ENCODE measurements at places on chromosomes 7 and 10. TPM values are rescaled to one million over a fixed set of nuclear protein-coding genes. Genes with fewer than 3 reads are reported as not detected.

DNA sequence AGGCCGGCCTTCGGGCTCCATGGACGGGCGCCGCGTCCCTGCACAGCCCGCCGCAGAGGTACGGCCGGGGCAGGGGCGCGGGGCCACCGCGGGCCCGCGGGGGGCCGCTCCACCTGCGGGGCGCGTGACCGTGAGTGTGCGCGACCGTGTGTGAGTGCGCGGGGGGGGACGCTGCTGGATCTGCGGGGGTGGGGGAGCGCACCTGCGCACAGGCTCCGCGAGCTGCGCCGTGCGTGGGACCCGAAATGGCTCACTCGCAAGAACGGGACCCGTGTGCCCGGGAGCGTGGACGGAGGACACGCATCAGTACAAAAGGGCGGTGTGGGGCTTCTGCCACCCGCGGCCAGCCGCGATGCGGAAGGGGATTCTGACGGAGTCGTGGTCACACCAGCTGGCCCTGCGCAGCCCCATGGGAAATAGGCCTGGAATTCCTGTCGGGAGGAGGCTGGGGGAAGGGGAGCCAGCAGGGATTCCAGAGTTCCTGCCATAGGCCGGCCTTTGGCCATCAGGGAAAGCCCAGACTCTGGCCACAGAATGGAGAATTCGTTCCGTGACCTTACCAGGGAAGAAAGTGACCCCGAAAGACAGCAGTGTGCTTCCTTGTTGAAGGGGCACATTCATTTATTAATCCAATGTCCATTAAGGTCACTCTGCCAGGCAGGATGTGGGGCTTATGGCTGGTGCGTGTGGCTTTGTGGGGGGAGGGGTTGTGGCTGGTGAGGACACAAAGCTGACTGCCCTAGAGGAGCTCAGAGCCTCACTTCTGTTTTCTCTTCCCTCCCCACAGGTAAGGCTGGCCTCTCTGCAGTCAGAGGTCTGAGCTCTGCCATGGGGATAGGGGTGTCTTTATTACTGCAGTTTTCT lies 494 bp downstream of the REPIN1 start:
- no peak for DNase-seq

GRCh38 chr7:42567051-42567450 lies 330.0 kb upstream of the GLI3 start:
- no peak for DNase-seq

GRCh38 chr7:79434867-79435266 lies 18.6 kb downstream of the MAGI2 start:
- DNase-seq, result no peak

DNA sequence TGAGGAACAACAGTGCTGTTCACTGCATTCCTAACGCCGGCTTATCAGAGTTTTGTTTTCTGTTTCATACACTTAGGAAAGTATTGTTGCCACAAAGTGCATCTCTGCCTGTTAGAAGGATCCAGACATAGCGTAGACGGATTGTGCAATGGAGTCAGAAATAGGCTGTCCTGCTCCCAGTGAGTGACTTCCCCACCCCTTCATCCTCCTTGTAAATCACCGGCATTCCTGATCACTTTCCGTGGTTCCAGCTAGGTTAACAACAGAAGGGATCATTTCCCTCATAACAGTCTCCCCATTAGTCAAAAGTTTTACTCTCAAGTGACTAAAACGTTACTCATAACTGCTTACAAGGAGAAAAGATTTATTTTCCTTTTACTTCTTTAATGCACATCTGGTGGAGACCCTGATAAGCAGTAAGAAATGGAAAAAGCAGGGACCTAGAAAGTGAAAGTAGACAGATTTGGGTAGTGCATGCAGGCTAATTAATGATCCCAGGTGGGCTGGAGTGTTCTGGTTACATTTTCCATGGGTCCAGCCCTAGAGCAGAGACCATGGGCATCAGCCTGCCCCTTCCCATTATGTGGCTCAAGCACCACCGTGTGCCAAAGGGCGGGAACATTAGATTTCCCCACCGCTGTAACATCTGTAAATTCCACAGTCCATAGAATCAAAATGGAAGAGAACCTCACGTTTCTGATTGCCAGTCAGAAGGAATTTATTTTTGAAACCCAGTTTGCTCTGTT lies 395.1 kb upstream of the GALNT17 start:
- no peak for DNase-seq

DNA sequence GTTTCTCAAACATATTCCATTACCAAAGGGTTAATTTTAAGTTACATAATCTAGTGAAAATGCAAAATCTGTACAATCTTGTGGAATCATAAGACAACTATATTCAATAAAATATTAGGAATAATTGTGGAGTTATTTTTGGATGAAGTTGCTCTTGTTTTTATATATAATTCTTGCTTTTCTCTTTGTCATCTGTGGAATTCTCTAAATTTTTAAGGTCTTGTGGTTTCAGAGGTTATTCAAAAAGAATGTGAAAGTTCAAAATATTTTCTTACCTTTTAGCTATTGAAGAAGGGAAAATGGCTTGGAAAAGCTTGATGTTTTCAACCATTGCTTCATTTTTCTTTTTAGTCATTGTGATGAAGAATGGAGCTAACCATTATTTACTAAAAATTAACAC lies 552.1 kb downstream of the TFEC start:
- DNase-seq, result no peak

RNF32 gene
- 0.32 TPM for polyA plus RNA-seq

AKR1E2 gene
- polyA plus RNA-seq, result 3.9 TPM

GRCh38 chr10:79559726-79560125 lies 481 bp downstream of the SFTPA2 start:
- no peak for DNase-seq

GALNT17 gene
- polyA plus RNA-seq, result 45.8 TPM

- no peak for DNase-seq
Measured at GRCh38 chr10:73480158-73480557, 15.7 kb downstream of the PPP3CB start.

DNA sequence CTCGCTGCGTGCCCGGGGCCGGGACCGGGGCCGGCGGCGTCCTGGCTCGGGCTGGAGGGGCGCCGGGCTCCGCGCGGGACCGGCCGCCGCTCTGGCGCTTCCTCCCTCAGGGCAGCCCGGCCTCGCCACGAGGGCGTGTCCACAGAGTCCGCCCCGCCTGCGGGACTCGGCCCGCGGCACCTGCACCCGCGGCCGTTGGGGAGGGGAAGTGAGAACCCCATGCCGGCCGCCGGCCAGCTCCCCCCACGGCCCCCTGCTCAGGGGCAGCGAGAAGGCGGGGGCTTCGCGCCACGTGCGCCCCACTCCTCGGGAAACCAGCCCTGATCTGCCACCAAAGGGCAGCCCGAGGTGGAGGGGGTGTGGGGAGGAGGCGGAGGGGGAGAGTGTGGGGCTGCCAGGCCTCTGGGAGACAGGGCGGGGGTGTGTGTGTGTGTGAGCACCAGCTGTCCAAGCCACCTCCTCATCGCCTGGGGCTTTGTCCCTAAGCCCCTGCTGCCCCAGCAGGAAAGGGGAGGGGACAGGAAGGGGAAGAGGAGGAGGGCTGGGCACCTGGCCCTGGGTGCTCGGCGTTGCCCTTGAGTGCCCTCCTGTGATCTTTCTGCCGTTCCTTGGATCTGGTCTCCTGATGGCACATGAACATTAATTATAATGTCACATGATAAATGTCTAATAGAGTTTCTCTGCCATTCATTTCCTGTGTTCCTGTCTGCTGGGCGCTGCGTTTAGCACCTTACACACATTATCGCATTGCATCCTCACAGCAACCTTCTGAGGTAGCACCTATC lies at the start of gene PIK3AP1:
PIK3AP1 (minus strand) TSS at position 93 of the 785 bp plus-strand sequence. CDS start 120 bp downstream, outside the sequence.
- DNase-seq, result no peak
